ENCODE measurements at places on chromosomes 1 and 21. TPM values are rescaled to one million over a fixed set of nuclear protein-coding genes. Genes with fewer than 3 reads are reported as not detected.

- no peak for DNase-seq
Observed at GRCh38 chr1:10242811-10243210, 32.4 kb downstream of the KIF1B start.

- peak; percentile 70 for DNase-seq
Observed at GRCh38 chr21:45439161-45439872, 34.4 kb downstream of the COL18A1 start.

DNA sequence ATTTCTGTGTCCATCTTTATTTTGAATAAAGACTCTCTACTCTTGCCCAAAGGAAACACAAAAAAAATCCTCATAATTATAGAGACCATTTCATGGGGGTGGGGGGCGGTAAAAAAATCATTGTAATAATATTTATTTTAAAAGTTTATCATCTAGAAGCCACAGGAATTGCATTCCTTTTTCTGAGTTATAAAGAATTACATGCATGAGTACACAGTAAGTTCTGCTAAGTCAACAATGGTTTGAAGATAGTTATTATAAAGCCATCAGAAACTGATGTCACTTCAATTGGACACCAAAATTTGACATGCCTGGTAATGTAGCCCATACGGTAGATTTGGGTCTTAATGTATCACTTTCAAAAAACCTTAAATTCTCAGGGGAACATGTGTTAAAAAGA, 478.1 kb upstream of the NR5A2 start:
- DNase-seq = no peak

DNA sequence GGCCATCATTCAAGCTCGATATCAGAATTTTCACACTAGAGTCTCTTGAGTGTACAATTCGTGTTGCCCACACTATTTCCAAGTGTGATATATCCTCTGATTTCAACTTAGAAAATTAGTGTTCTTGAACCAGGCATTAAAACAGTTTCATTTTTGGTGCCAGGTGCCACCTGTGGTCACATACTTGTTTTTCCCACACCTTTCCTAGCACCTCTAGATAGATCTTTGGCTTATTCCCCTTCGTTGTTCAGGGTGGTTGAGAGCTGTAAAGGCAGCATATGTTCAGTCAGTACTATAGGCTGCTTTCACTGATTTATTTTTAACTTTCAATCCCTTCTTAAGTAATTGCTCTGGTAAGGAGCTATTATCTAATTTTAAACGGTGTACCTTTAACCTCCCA, 131.1 kb downstream of the NEK7 start:
- DNase-seq = no peak

- DNase-seq = no peak
Observed at GRCh38 chr1:7383671-7384520, 387.2 kb upstream of the VAMP3 start.

DNA sequence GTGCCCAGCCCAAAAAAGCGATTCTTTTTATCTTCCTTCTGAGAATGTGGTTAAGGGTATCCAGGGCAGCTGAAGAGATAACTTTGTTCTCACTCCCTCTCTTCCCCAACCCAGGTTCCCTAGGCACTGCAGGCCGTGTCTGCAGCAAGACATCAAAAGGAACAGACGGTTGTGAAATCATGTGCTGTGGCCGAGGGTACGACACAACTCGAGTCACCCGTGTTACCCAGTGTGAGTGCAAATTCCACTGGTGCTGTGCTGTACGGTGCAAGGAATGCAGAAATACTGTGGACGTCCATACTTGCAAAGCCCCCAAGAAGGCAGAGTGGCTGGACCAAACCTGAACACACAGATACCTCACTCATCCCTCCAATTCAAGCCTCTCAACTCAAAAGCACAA, 11.4 kb downstream of the WNT2B start:
- DNase-seq = no peak

DNA sequence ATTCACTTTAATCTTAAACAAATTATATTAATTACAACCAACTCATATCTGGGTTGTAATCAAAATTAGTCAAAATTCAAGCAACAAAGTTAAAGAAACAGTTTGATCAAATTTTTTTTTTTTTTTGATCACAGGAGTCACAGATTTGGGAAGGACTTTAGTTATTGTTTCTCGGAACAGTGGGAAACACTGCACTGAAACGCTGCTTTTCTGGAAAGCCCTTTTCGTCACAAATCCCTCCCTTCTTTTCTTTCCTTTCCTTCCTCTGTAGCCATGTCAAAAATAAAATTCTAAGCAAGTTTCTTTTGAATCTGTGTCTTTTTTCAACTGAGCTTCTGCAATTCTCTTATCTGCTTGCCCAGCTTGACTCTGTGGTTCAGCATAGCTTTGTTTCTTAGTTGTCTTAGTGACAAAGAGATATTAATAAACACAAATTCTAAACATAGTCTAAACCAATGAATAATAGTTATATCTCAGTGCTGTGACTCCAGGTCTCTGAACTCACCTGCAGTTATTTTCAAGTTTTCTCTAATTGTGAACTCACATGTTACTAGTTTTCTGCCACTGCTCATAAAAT, 53.8 kb downstream of the PTGS2 start:
- DNase-seq = no peak

DNA sequence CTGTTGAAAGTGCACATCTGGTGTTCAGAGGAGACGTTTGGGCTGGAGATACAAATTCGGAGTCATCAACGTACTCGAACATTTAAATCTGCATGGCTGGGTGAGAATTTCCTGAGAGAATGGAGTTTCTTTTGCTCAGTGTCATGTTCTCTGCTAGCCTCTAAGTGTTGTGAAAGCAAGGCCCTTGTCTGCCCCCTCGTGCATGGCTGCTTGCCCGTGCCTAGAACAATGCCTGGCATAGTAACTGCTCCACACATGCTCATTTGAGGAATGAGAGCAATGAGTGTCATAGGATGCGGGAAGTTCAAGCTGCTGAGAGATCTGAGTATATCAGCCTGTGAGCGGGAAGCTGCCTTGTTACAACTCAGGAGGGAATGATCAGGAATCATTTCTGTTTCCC, 171.1 kb upstream of the CSF3R start:
- DNase-seq = no peak

GRCh38 chr1:29708381-29708780, 472.1 kb downstream of the PTPRU start:
- no peak for DNase-seq

GRCh38 chr21:39118061-39118460, 65.2 kb downstream of the PSMG1 start:
- no peak for DNase-seq

PDC gene
- total RNA-seq = not detected

GREM2 gene
- 0.23 TPM for total RNA-seq

MYOG gene
- not detected for total RNA-seq

OR14K1 gene
- total RNA-seq = not detected

C1orf53 gene
- not detected for total RNA-seq

SELP gene
- 3.4 TPM for total RNA-seq

Data from T-cell (primary cell).